ENCODE measurements at places on chromosomes 11 and 22. TPM values are rescaled to one million over a fixed set of nuclear protein-coding genes. Genes with fewer than 3 reads are reported as not detected.

Gene KRTAP5-10
- 0.12 TPM for polyA plus RNA-seq

Gene WBP2NL
- 0.13 TPM for polyA plus RNA-seq

Gene PLA2G3
- polyA plus RNA-seq, result 5.3 TPM

Gene CHRM1
- polyA plus RNA-seq, result 0.01 TPM

Gene OR52I2
- polyA plus RNA-seq, result not detected

Gene NAALADL1
- polyA plus RNA-seq, result 3.0 TPM
